Activated effector memory CD4-positive, alpha-beta T cell treated with Interleukin-2 at 50 U/mL for 16 hours (primary cell): ENCODE measurements at places on chromosomes 5 and 9.

- DNase-seq, result no peak
These were observed 26.3 kb downstream of the CDK7 start for GRCh38 chr5:69261034-69261433.

GRCh38 chr5:90084342-90084741, 325.2 kb downstream of the CETN3 start:
- no peak for DNase-seq

DNA sequence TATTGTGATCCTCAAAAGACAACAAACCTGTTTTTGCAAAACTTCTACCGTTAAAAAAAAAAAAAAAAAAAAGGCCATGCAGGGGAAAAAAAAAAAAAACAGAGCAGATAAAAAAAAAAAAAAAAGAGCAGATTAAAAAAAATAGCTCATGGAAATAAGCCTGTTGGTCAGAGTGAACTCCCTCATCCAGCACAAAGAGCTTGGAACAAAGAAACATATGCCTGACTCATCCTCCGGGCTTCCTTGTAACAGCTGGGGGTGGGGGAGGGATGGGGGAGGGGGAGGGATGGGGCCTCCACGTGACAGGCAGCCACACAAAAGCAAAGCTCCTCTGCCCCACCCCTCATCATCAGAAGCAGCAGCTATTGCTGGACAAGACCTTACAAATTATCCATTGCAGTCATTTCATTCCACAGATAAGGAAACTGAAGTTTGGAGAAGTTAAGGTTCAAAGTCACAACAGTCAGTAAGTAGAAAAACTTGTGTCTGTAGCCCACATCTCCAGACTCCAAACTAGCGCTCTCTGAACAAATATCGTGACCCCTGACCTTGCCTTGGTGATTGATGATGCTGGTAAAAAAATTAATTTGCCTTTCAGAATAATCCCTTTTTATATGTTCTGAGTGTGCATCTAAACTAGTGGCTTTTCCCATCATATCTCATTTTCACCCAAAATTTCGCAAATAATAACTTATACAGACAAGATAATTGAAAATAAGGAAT, 38.9 kb downstream of the SLC35D2 start:
- DNase-seq, result no peak

- no peak for DNase-seq
These were observed 29.9 kb upstream of the MEGF10 start for GRCh38 chr5:127260686-127261085.

- no peak for DNase-seq
These were observed 5.2 kb upstream of the ZBTB6 start for GRCh38 chr9:122918310-122918709.

- DNase-seq, result no peak
These were observed 4.1 kb upstream of the PRDM6 start for GRCh38 chr5:123084730-123085605.

GRCh38 chr5:14665101-14665822, 744 bp downstream of the OTULIN start:
- DNase-seq, result no peak

- no peak for DNase-seq
These were observed 166.1 kb downstream of the SLC28A3 start for GRCh38 chr9:84174486-84174885.

GRCh38 chr5:907366-907910, 14.8 kb downstream of the TRIP13 start:
- DNase-seq, result no peak

DNA sequence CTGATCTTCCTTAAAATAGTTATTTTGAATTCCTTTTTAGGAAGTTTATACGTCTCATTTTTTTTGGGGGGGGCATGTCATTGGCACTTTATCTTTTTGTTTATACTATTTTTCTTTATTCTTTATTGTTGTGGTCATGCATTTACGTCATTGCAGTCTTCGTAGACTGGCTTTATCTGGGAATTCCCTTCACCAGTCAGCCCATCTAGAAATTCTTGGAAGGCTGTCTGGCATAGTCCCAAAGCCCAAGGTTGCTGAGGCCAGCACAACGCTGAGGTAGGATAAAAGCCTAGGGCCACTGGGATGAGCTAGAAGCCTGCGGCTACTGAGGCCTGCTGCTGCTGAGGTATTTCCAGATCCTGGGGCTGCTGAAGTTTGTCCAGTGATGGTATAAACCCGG, 121.5 kb downstream of the ISOC1 start:
- DNase-seq, result no peak

DNA sequence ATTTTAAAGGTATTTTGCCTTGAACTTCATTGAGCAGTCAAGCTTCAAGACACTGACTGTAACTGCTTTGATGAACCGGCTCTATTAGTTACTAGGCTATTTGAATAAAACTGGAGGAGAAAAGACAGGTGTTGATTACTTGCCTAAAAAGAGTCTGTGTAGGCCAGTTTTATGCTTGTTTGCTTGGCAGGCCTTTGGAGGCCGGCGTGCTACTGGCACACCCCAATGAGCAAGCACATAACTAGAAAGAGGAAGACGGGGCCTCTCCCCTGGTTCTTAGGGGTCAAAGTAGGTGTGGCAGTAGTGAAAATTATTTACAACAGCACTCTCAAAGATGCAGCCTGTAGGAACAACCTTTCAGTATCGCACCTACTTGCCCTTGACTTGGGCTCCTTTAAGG, 2.1 kb upstream of the ZFR start:
- DNase-seq, result no peak

DNA sequence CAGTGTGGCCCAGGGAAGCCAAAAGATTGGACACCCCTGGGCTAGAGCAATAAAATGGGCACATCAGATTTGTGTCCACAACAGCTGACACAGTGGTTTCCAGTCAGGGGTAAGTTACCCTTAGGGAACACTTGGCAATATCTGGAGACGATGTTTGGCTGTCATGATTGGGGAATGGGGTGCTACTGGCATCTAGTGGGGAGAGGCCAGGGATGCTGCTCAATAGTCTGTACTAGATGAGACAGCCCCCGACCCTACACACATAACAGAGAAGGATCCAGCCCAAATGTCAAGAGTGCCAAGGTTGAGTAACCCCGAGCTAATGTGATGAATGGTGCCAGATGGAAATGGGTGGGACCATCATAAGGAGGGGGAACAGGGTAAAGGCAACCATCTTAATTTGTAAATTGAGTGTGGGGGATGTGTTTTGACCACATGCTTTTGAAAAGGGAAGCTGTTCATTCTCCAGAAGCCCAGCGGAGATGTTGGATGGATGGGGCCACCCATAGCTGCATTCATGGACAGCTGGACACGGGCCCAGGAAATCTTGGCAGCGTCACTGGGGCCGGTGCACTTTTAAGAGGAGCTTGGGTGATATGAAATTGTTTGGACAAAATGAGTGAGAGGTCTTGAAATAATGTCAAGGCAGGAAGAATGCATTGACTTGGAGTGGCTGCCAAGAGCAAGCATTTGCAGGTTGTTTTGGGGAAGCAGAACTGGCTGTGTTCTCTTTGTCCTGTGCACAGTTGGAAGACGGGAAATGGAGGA, 33.4 kb downstream of the SYK start:
- no peak for DNase-seq

GRCh38 chr5:41356786-41357185, 143.5 kb upstream of the C6 start:
- no peak for DNase-seq

DNA sequence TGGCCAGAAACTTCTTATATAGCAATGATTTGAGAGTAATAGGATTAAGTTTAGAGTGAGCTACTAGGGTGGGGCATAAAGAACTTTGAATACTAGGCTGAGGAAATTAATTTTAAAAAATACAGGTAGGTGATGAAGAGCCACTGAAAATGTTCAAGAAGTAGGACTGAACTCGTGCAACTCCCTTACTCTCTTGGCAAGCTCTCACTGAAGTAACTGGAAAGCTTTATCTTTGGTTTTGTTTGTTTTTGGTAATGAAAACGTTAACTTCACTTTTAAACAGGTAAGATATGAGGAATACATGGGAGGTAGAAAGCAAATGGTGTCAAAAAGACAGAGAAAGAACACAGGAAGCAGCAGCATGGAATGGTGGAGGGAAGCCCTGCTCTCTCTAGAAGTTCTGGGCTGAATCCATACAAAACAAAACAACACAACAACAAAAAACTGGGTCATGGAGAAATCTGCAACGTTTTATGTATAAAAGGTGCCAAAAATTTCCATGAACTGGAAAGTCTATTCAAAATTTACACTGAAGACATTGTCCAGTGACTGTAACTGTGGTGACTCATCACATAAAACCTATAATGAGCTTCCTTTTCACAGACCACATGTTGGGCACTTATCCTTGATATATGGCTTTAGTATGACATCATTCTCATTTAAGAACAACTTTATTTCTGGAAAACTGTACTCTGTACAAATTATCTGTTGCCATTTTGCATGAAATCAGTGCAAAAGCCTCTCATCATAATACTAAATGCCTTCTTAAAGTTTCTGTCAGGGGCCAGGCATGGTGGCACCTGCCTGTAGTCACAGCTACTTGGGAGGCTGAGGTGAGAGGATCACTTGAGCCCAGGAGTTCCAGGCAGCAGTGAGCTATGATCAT, 91.2 kb upstream of the CHD1 start:
- DNase-seq, result no peak

GRCh38 chr5:55220433-55221185, 6.5 kb downstream of the MCIDAS start:
- DNase-seq, result no peak

DNA sequence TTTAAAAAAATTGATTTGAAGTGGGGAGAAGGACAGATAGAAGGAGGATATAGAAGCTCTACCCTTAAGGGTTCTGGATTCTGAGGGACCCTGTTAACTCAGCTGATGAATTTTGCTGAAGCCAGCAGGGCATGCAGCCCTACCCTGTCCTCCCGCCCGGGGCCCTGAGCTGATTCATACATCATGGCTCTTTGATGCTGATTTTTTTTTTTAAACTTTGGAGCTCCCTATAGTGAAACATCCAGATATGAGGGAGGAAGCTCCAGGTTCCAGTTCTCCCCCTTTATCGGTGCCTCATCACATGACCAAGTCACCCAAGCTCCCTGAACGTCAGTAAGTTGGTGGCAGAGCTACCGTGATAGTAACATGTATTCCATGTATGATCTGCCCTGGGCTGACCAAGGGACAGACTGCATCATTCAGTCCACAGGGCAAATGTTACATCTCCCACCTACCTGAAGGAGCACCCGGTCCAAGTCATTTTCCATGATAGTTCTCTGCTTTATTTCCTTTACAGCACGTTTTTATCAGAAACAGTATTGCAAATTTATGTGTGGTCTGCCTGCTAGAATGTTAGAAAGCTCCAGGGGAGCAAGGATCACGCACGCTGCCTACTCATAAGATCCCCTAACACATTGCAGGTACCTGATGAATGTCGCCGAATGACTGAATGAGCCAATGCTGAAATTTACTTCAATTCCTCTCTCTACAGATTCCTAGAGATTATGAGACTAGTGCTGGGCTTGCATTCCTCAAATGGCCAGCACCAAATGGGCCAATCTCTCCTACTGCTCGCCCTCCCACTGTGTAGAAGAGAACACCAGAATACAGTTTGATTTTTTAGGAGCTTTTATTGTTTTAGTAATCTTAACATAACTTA, 25.9 kb downstream of the SPARC start:
- no peak for DNase-seq

GRCh38 chr5:23305055-23305454, 202.4 kb upstream of the PRDM9 start:
- DNase-seq, result no peak

DNA sequence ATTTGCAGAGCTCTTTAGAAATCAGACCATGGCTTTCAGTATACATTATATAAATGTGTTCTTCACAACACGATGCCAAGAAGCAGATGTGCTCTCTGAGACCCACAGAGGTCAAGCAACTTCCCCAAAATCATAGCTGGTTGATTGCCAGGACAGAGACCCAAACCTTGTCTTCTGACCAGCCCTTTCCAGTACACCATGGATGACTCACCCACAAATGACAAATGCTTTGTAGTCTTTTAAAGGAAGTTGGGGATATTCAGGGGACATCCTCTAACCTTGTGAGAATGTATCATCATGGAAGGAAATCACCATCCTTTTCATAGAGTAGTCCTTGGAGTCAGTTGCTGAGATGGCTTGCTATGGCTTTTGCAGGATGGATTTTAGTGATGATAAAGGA, 30.1 kb downstream of the ZNF462 start:
- no peak for DNase-seq

DNA sequence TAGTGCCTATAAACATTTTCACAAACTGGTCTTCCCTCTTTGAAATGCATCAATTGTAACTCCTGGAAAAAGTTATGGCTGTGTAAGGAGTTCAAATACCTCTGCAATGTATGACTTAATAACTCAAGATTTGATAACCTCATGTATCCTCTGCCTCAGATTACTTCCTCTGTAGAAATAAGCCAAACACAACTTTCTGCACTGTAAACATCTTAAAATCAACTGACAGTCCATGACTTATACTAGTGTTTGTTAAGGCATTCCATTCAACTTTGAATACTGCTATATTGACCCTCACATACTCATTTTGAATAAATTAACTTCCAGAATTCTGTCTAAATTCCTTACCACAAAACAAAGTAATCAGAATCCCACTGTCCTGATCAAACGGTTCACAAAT, 256.2 kb upstream of the POU5F2 start:
- DNase-seq, result no peak

GRCh38 chr5:68407311-68408239, 192.0 kb downstream of the PIK3R1 start:
- no peak for DNase-seq

DNA sequence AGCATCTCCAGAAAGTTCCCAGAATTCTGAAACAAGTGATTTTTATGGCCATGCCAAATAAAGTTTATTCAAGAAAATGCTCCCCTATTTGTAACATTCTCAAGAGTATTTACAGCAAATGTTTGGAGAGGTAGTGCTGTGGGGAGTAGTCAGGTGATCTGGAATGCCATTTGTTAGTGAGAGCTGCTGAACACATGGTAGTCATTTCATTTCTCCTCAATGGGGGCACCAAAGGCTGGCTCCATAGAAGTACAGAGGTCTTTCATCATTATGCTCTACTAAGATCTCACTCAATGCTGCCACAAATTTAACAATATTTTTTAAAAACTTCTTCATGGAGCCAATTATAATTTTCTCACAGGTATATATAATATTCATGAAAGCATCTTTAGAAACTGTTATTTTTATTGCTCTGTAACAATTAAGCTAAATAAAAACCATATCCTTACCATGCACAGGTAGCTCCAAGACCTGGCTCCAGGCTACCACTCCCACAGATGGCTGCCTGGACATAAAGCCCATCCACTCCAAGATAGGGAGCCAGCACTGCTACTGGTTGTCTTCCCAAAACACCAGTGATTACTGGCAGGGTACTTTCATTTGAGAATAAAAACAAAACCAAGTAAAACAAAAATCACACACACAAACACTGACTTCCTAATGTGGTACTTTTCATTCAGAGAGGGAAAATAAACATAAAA, 200.8 kb downstream of the PLK2 start:
- DNase-seq, result no peak
